Endothelial cell of umbilical vein (primary cell): ENCODE measurements at places on chromosomes 6 and 20. TPM values are rescaled to one million over a fixed set of nuclear protein-coding genes. Genes with fewer than 3 reads are reported as not detected.

GRCh38 chr20:25720285-25720684 lies 23.6 kb upstream of the ZNF337 start:
- DNase-seq: no peak

DNA sequence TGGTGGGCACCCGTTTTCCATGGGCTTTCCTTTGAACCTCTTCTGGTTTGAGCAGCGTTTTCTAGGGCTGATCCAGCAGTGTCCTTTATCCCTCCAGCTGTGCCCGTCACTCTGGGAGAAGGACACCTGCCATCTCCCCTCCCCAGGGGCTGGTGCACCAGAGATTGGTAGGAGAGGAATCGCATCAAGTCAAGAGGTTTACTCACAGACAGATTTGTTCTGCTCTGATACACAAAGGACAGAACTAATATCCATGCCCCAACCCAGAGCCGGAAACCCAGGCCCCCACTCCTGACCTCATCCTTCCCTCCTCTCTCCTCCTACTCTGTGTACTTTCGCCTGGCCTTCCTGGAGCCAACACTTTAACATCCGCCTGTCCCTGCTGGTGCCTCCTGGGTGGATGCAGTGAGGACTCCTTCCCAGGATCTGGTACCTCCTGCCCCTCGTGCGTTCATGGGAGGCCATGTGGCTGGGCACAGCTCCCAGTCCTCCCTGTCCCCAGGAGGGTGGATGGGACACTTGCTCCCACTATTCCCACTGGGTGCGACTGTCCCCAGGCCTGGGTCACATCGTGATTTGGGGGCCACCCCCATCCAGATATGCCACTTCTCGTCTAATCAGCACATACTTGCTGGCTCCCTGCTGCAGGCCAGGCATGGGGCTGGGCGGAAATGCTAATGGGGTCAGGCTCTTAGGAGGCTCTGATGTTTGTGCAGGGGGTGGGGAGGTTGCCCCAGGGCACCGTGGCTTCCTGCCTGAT lies 286.3 kb downstream of the CDH4 start:
- no peak for DNase-seq

The FAXC gene
- 2.8 and 3.4 TPM in 2 replicates for polyA plus RNA-seq

DNA sequence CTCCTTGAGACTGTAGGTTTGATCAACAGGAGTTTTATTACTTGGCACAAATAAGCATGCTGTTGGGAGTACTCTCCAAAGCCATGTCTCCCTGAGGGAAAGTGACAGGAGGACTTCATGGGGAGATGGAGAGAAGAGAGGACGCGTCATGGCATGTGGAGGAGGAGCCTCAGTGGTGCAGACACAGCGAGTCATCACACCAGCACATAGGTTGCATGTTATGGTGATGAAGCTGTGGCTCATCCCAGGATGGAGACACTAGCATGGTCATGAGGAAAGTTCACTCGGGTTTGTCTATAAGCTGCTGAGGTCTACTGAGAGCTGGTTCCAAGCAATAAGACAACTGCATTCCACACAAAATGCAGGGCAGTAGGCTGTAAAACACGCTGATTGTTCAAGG lies 13.2 kb upstream of the SSTR4 start:
- no peak for DNase-seq

- peak; percentile 94 for DNase-seq
Observed at GRCh38 chr20:50112512-50113419, at the start of gene UBE2V1. UBE2V1 (minus strand) TSS chr20:50113150; CDS start chr20:50113128, 22 bp downstream.

- DNase-seq: no peak
Observed at GRCh38 chr20:49415005-49415667, 67.3 kb downstream of the KCNB1 start.

The MMUT gene
- polyA plus RNA-seq: 6.6 and 7.8 TPM in 2 replicates

DNA sequence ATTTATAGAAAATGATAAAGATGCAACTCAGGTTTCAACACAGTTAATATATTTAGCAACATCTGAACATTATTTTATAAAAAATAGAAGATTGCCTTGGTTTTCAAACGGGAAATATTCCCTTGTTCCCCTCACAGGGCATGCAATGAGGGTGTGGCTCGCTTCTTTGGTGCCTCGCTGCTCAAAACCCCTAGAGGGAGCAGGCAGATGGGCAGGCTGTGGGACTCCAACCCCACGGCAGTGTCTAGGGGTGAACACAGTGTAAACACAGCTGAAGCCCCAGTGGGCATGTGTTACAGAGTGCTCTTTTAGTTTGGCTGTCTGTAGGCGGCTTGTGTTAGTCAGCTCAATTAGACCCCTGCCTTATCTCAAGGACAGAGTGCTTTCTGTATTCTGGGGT lies 560.8 kb upstream of the IMPG1 start:
- no peak for DNase-seq

DNA sequence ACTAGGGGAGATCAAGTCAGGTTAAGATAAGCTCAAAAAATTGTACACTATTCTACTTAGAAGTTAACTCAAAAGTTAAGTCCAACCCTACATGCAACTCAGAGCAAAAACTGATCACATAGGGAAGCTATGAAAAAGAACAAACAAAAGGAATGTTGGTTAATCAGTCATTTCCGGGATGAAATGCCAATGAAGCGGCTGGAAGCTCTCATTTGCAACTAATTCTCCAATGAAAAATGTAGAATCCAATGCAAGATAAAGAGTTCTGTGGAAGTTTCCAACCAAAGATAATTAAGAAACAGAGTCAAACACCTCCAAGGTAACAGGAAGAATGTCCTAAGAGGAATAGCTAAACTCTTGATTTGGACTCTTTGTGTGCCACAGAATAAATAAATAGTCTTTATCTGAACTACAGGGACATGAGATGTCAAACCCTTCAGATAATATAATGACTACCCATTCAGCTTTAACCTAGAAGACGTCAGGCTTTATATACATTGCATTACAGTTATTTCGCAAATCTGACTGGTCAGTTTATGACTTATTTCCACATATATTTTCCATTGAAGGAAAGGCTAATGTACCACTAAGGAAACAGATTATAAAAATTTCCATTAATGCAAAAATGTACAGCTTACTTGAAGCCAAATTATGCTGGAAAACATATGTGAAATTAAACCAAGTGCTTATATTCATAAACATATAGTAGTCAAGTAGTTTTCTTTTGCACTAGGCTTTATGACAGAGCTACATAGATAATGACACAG lies 48.0 kb upstream of the DST start:
- DNase-seq: peak; percentile 64

GRCh38 chr6:110530671-110531070 lies 54.3 kb upstream of the SLC22A16 start:
- no peak for DNase-seq

The CST4 gene
- polyA plus RNA-seq: not detected in 2 replicates

DNA sequence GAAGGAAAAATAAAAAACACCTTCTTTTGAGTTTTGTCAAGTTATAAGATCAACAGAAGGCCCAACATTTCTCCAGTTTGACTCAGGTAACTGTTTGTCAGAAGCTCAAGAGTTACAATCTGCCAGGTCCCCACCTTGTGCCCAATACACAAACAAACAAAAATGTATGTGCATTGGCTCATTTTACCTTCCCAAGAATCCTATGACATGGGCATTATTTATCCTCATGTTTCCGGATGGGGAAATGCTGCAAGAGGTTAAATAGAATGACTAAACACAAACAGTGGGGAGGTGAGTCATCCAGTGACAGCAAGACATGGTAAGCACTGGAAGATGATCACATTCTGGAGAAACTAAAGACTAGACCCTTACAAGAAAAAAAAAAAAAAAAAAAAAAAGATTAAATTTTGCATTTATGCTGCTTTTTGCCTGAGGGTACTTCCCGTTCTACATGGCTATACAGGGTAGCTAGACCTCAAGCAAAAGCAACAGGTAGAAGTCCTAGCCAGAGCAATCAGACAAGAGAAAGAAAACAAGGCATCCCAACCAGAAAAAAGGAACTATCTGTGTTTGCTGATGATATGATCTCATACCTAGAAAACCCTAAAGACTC lies 23.6 kb upstream of the ANKRD60 start:
- DNase-seq: peak; percentile 80

DNA sequence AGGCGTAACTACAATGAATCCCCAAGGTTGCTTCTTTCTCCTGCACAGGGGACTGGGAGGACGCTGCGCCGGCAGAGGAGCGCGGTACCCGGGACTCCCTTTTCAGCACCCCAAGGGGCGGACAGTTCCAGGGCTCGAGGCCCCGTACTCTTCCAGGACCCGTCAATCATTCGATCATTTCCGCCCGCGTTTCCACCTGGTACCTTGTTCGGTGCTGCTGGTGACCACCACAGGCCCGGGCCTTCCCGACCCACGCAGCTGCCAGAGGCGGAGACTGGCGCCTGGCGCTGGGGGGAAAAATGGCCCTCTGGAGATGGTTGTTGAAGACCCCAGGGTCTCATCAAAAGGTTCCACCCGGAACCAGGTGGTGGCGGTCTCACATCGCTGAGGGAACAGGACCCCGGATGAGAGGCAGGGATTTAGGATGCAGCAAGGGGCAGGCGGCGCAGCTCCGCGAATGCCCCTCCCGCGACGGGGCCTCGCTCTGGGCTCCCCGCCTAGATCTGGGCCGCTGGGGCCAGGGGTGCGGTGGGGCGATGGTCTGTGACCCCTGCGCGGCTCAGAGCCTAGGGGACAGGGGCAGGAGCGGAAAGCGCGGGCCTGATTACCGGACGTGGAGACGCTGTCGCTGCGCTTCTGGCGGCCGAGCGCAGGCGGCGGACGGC lies 744 bp downstream of the VSX1 start:
- DNase-seq: no peak

- DNase-seq: no peak
Observed at GRCh38 chr6:63389191-63389844, 69.5 kb upstream of the LGSN start.

The SLC25A27 gene
- polyA plus RNA-seq: 1.6 and 3.3 TPM in 2 replicates

- DNase-seq: no peak
Observed at GRCh38 chr6:150238846-150239407, 96.1 kb downstream of the PPP1R14C start.

The HAO1 gene
- not detected in 2 replicates for polyA plus RNA-seq

GRCh38 chr6:70270287-70271005 lies 32.4 kb downstream of the COL9A1 start:
- no peak for DNase-seq

The APOBEC2 gene
- not detected in 2 replicates for polyA plus RNA-seq

The EPHA7 gene
- not detected in 2 replicates for polyA plus RNA-seq

The EPPIN gene
- not detected in 2 replicates for polyA plus RNA-seq

DNA sequence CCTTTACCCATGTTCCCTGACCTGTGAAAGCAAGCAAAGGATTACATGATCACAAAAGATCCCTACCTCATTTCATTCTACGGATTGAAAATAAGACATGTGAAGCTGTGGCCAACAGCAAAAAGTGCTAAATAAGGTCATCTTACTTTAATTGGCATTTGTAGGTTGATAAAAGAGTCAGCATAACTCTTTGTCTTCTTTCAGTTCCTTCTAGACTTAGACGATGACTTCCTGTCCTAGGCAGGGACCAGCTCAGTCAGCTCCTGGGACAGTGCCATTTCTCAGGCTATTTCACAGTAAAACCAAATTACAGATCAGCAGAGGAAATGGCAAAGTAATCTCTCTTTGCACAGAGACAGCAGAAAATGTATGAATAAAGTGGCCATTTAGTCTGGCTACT lies 480.7 kb downstream of the RFPL4B start:
- DNase-seq: peak; percentile 35

The RGS17 gene
- 0.18 and 0.40 TPM in 2 replicates for polyA plus RNA-seq

GRCh38 chr20:12924126-12924525 lies 84.6 kb upstream of the SPTLC3 start:
- no peak for DNase-seq

DNA sequence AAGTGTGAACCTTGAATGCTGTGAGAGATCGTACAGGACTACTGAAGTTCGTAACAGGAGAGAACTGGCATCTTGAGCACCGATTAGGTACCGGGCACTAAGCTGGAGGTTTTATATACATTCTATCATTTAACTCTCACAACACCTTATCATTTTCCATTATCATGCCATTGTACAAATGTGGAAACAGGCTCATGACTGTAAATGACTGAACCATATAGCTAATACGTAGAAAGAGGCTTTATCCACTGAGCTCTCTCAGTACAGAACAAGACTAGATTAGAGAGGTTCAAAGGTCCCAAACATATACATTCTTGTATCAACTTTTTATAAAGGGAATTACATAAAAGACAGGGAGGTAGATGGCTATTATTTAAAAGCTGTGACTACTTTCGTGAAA lies 130.6 kb downstream of the CEP57L1 start:
- DNase-seq: no peak

DNA sequence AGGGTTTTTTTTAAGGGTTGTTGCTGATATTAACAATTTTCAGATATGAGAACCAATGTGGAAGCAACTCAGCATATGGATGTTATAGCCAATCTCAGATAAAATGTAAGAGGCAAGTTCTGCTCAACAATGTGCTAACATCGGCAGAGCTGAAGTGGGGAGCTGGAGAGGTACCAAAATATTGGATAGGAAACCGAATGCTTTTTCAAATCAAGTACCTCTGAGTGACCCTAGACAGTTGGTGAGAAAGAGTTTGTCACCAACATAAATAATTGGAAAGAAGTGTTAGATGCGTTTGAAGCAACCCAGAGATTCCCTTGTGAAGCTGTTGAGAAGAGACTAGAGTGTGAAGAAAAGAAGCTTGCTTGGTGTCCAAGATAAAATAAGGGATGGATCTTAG lies 140.7 kb downstream of the SOX4 start:
- no peak for DNase-seq

DNA sequence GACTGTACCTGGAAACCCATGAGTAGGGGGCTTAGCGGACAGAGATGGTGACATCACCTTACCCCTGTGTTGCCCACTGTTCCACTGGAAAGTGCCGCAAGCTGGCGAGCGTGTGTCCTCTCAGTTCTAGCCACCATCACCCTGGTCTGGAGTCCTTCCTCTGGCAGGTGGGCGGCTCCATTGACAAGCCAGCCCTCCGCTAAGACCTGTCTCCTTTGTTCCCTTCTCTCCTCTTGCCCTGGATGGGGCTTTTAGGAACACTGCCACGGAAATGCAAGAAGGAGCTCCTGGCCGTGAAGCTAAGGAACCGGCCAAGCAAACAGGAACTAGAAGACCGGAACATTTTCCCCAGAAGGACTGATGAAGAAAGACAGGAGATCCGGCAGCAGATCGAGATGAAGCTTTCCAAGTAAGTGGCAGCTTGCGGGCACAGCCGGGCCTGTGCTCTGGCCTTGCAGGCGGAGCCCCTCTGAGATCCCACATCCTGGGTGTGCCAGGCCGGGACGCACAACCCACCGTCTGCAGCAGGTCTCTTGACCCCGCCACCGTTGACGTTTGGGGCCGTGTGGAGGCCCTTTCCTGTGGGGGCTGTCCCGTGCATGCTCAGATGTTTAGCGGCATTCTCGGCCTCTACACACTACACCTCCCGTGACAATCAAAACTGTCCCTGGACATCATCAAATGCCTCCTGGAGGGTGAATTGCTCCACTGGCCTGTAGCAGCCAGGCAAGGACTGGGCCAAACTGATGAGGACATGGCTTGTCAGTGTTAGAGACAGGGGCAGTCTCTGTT lies 127.5 kb downstream of the SYCP2 start:
- no peak for DNase-seq

- DNase-seq: no peak
Observed at GRCh38 chr6:25700761-25701160, 48.7 kb downstream of the SCGN start.

The TP53TG5 gene
- polyA plus RNA-seq: not detected in 2 replicates
